ENCODE measurements at places on chromosomes 1 and 21.

GRCh38 chr1:221823561-221823960 lies 81.7 kb upstream of the DUSP10 start:
- no peak for DNase-seq

DNA sequence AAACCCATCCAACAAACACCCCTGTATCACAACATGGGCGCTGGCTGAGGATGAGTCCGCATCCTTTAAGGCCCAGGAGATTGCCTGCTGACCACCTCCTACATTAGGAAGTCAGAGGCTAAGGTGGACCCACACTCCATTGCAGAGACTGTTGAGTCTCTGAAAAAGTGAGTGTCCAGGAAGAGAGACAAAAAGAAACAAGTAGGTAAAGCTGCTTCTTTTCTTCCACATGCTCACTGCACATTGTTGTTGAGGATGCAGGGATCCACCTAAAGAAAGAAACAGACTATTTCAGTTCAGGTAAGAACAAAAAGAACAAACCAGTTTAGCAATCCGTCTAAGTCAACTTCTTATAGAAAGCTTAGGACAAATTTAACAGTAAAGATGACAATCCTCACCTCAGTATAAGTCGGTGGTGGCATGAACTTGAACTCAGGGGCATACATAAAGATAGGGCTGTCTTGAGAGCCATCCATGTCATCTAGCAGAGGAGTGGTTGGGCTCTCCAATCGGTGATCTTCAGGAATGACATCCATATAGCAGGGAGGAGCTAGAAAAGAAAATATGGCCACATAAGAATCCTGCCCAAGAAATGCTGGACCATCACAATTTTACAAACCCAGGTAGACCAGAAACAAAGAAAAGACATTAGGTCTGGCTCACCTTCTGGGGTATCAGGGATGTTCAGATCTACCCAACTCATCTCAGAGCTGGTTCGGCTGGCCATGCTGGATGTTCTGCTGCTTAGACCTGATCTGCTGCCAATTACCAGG lies 2.6 kb downstream of the TXNIP start:
- no peak for DNase-seq

- no peak for DNase-seq
Observed at GRCh38 chr1:61247881-61248752, 165.8 kb downstream of the NFIA start.

- no peak for DNase-seq
Observed at GRCh38 chr1:84073266-84073665, 70.8 kb upstream of the PRKACB start.

- no peak for DNase-seq
Observed at GRCh38 chr21:42400525-42400924, 3.2 kb upstream of the UBASH3A start.

GRCh38 chr1:25858494-25858893 lies 763 bp downstream of the AUNIP start:
- no peak for DNase-seq

GRCh38 chr1:181406989-181407388 lies 76.3 kb upstream of the CACNA1E start:
- no peak for DNase-seq

DNA sequence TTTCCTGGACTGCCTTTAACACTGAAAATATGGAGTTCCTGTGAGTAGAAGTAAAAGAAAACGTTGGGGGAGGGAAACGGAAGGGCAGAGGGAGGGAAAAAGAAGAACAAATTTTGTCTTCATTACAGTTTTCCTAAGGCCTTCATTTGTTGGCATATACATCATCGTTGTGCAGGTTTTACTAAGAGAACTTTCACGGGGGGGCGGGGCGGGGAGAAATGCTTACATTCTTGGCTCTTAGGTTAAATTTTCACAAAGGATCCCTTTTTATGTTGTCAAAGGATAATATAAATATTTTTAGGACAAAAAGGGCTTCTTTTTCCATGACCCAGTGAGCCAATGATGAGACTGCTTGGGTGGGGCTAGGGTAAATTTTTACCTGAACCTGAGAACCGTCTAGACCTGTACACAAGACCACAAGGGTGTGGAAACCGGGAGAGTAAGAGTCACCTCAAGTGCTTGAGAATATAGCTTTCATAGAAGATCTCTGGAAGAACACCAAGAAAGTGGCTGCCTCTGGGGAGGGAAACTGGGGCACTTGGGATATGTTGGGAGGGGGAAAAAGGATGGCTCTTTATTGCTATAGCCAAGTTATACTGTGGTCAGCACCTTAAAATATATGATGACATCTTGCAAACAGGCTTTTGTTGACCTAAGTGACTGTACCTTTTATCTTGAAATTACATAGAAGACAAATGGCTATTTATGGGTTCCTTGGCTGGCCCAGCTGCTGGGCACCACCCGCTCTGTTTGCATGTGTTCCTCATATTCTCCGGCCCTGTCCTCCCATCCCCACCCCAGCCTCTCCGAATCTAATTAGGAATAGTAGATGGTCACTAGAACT lies 2.0 kb upstream of the UTP25 start:
- no peak for DNase-seq

- DNase-seq: no peak
Observed at GRCh38 chr1:91835087-91835521, 50.8 kb downstream of the TGFBR3 start.

DNA sequence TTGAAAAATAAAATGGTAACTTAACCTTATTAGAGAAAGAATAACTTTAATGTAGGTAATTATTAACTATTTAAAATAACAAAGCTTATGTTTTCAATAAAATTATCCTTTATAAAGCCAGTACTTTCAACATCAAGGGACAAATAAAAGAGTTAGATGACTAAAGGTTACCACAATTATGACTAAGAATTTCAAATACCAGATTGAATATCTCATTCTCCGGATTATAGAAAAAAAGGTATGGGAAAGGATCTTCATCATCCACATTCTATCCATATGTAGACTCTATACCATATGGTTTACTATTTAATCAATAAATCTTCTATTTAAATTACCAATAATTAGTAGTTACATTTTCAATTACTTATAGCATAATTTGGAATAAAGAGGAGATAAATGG lies 62.8 kb downstream of the TOR3A start:
- no peak for DNase-seq

GRCh38 chr21:38729754-38730379 lies 75.9 kb upstream of the ETS2 start:
- no peak for DNase-seq

DNA sequence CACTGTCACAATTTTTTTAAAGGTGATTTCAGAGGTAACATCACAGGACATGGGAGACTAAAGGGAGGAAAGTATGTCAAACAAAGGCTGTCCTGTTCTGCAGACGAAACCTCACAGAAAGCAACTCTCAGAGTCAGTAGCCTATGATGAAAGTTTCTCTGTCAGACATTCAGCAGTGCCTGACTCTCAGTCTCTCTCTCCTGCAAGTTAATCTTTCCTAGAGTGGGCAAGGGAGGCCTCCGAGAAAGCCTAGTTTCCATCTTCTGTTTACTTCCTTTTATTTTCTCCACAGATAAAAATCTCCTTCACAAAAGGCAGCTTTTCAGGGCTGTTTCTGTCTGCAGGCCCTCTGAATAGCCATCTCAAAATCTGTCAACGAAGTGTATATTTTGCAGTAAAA lies 24.9 kb upstream of the FMO2 start:
- no peak for DNase-seq

- DNase-seq: no peak
Observed at GRCh38 chr1:235240960-235241359, 79.9 kb upstream of the RBM34 start.

DNA sequence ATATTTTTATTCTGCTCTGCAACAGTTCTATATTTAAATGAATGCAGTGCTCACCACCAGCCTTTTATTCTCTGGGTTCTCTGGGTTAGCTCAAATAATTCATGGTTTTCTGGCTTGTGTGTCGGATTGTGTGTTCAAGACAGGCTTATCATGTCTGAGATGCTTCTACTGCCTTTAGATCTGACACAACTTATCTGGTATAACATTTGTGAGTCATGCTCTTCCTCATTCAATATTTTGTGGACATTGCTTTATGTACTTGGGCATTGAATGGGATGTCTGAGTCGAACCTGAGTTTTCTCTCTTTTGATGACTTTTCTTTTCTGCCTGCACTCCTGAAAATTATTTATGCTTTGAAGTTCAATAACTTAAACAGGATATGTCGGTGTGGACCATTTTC lies 17.6 kb upstream of the PKP1 start:
- no peak for DNase-seq

DNA sequence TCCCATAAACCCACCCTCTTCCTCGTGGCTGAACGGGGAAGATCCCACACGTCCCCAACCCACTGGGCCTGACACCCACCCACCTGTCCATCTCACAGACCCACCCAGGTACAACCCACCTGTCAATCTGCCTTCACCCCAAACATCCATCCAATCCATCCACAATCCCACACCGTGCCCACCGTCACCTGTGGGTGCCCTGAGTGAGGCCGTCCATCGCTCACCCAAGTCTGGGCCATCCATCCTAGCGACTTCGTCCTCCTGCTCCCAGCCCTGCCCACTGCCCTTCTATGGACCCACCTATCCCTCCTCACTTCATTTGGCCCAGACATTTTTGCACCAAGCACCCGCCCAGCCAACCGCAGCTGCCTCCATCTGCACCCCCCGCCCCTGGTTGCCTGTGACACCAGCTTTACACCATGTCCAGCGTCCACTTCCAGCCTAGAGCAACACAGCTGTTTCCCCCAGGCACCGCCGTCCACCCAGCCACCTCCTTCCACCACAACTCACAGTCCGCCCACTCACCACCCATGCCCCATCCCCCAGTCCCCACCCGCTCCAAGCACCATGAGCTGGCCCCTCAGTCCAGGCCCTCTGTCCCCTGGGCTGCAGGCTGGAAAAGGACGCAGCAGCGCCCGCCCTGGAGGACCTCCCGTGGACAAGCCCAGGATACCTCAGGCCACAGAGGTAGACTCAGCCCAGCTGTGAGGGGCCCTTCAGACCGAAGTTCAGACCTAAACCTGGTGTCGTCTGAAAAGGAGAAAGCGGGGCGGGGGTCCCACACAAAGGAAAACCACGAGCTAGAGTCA lies 7.7 kb downstream of the TTLL10 start:
- no peak for DNase-seq

DNA sequence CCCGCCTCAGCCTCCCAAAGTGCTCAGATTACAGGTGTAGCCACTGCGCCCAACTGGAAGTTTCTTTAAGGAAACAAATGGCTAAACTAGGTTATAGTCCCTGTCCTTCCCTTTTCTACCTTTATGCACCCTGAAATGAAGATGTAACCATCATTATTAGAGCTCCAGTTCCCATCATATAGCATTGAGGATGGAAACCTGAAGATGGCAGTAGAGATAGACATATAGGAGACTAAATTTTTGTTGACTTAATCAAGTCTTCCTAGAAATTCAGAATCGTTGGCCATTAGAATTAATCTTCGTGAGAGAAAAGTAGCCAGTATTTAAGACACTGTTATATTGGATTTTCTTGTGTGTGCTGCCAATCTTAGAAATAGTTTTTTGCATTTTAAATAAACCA lies 1016.3 kb upstream of the NCAM2 start:
- DNase-seq: no peak

- DNase-seq: no peak
Observed at GRCh38 chr1:43938892-43939587, 5.4 kb downstream of the ARTN start.

GRCh38 chr1:199512037-199512710 lies 515.3 kb upstream of the NR5A2 start:
- DNase-seq: no peak

DNA sequence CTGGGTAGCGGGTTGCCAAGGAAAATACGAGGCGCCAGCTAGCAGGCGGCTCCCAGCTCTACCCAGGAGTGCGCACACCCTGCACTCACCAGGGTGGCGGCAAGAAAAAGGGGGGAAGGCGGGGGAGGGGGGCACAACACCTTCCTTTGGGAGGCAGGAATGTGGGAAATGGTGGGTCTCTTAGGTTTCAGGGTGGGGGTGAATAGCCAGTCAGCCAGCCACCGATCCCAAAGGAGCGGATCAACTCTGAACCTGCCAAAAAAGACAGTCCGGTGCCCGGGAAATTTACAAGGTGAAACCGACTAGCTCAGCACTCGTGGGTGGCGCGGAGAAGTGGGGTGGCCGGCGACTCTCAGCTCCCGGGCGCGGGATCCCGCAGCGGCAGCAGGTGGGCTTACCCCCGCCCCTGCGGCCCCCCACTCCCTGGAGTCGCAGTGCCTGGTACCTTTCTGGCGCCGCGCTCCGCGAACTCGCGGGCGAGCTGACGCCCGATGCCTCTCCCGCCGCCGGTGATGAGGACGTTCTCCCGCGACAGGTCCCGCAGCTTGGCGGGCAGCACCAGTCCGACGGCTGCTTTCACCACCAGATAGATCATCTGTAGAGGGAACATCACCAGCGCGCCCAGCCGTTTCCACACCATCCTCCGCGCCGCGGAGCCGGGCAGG lies 1.2 kb downstream of the DHRS3 start:
- DNase-seq: no peak

DNA sequence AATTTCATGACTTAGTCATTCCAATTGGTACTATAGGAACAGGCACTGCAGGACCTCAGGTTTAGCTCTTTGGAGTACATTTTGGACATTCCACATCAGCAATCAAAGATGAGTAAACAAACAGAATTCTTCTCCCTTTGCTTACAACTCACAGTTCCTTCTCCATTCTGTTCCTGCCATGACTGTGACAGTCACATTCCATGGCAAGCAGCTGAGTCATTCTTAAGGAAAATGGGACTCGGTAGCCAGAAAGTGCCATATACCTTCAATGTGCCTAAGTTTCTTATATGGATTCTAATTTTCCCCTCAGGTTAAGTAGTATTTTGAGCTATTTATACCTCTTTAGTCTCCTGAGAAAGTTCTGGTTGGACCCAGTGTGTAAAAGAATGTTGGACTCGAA lies 25.6 kb downstream of the CRCT1 start:
- no peak for DNase-seq

- DNase-seq: no peak
Observed at GRCh38 chr1:14369526-14370213, 228.8 kb upstream of the KAZN start.

DNA sequence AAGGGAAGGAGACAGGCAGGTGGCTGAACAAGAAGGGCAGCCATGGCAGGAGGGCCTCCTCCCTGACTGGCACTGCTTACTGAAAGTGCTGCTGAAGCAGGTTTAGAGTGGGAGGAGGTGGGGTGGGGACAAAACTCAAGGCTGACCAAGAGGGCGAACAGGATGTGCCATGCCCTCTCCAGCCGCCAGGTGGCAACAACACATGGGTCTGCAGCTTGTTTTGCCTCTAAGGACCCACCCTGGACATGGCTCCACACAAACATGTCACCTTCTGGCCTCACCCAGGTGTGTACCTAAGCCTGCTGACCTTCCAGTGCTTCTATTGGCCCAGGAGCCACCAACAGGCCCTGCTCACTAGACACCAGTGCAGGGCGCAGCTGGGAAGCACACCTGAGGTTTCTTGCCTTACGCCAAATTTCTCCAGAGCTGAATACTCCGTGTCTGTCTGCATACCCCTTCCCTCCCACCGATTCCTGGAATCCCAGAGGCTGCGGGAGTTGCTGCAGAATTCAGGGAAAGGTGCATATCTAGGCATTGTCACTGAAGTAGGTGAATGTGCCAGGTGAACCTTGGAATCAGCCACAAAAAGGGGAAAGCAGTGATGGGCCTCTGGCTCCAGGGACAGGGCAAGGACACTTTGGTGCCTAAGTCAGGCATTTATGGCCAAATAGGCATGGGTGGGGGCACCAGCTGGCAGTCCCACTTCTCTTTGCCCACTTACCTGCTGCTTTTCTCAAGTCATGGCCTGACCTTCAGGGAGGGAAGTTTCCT lies 5.3 kb downstream of the PSRC1 start:
- DNase-seq: peak; percentile 34

- DNase-seq: no peak
Observed at GRCh38 chr1:156157506-156157905, 4.1 kb downstream of the SEMA4A start.

GRCh38 chr21:32826329-32827167 lies 55.0 kb upstream of the PAXBP1 start:
- no peak for DNase-seq

- DNase-seq: no peak
Observed at GRCh38 chr1:197024460-197024859, 42.6 kb downstream of the F13B start.

All from activated T-helper 1 cell treated with anti-CD3 and anti-CD28 coated beads, Interleukin-2, amount 50 U/mL, for 16 hours (primary cell).